ENCODE measurements at places on chromosomes 11 and 22.

DNA sequence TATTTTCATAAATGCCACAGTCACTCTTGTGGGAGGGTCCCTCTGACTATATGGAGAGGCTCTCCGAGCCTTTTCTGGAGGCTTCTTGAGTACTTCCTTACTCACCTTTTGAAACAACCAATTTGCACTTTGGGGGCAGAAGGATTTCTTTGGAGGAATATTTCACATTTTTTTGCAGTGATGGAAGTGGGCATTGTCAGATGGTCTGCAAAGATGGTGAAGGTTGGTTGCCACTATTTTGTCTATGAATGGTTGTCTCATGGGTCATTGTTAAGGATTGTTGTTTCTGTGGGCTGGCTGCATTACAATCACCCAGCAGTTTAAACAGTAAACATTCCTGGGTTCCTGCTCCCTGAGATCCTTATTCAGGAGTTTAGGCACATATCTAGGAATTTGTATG lies 388.2 kb downstream of the TMEM135 start:
- no peak for DNase-seq

DNA sequence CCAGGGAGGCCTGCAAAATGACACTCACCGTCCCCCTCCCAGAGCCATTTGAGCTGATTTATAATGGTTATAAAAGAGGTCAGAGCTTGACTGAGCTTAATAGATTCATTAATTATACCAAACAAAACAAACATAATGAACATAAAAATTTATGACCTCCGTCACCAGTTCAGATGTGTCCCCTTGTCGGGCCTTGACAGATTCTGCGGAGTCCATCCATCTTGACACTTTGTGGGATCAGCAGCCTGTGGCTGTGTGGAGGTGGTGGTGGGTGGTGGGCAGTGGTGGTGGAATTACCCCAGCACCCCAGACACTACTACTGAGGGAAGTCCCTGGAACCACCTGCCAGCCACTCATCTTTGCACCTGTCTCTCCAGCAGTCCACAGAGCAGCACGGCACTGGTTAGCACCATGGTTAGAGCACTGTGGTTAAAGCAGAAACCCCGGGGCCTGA lies 83.5 kb downstream of the DSCAML1 start:
- no peak for DNase-seq

DNA sequence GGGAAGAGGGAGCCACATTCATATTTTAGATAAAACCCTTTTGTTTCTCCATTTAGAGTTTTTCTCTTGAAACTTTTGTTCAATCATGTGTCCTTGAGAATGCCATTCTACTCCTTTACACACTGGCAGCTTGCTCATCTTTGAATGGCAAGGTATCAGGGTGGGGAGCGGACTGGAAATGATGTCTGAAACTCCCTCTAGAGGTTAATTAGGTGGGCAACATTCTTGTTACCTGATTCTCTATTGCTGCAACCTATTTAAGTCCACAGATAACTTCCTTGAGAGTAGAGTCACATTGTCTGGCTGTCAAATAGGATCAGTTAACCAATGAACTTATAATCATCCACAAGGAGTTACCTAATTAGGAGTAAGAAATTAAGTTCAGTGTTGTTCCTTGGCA lies 533.6 kb upstream of the API5 start:
- DNase-seq: no peak

DNA sequence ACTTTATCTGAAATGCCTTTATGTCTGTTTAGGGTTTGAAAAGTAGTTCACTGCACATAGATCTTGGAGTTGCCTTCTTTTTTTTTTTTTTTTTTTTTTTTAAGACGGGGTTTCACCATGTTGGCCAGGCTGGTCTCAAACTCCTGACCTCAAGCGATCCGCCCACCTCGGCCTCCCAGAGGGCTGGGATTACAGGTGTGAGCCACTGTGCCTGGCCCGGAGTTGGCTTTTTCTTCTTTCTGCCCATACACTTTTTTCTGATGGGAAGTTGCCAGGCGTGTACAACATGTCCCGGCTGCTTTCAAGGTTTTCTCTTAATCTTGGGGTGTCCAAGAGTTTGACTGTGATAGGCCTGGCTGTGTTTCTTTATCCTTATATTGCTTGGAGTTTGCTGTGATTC lies 12.9 kb upstream of the GNB1L start:
- DNase-seq: no peak

DNA sequence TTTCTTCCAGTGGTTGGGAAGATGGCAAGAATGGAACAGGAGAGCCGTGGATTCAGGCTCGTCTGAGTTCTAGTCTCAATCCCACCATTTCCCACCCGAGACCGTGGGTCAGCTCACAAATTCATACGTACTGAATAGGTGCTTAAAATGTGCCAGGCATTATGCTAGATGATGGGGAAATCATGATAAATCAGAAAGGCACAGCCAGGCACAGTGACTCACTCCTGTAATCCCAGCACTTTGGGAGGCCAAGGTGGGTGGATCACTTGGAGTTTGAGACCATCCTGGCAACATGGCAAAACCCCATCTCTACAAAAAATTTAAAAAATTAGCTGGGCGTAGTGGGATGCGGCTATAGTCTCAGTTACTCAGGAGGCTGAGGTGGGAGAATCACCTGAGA lies 7.1 kb downstream of the TRIOBP start:
- no peak for DNase-seq

DNA sequence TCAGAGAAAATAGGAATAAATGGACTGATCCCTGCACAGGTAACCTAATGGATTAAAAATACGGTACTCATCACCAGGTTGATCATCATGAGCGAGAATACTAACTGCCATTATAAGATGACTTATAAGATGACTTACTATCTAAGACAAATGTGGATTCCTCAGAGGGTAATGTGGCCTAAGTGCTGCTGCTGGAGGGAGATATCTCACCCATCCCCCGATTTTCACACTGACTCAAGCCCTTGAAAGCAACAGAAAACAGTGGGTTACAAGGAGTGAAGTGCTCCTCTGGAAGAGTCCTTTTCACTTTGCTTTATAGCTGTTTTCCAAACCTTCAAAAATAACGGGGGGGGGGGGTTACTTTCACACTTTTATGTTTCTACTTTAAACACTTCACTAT lies 920 bp downstream of the TMEM218 start:
- no peak for DNase-seq

DNA sequence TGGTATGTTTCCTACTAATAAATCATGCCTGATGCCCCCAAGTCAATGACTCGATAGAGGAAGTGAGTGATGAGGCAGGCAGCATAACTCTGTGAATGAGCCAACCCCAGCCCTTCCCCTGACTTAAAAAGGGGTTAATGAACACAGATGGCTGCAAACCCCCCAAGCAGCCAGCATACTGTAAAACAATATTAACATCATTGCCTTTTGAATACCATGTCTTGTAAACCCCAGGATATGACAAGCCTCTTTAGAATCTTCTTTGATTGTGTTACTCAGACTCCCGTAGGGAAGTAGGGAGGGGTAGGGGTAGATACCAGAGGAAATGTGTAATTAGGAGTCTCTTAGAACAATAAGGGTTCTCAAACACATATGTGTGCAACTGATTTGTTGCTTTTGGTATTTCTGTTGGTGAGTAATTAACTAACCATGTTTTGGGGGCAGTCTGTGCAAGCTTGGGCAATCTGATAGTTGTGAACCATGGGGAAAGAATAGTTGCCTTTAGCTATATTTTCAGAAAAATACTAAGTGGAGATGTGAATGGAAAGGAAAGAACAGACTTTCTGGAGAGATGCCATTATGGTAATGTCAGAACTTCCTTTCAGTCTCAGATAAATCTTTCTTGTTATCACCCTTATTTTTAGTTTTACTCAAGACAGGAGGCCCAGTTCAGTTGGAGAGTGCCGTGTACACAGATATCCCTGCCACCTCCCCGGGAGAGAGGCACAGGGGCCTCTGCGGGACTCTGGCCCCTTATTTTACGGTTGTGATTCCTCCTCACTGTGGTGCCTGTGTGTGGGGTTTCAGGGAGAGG lies 701.8 kb downstream of the NTM start:
- DNase-seq: no peak

GRCh38 chr11:46210133-46210636 lies 67.3 kb upstream of the CREB3L1 start:
- no peak for DNase-seq

DNA sequence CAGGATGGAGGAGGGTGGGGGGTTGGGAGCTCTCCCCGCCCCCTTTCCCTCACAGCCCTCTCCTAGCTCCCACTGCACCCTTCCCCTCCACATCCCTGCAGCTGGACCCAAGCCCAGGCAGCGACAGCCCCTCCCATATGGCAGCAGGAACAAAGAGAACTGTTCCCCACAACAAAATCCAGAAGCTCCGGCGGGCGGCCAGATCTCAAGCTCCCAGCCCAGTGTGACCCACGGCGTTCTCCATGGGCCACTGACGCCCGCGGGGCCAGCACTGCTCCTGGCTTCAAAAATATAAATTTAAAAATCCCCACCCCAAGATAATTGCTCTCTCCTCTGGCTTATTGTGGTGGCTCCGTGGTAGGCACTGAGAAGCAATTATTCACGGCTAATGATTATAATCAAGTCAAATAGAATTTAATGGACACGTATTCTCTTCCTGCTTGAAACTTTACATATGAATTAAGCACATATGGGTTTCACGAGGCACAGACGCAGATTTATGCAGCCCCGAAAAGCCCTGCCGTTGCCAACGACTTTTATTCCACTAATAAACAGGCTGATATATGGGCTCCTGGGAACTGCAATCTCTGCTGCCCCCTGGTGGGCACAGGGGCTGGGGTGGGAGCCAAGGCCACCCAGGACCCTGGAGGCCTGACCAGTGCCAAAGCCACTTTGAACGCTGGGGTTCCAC lies 17.5 kb downstream of the MACROD1 start:
- peak; percentile 51 for DNase-seq

- no peak for DNase-seq
Observed at GRCh38 chr11:69637941-69638871, 2.8 kb upstream of the CCND1 start.

GRCh38 chr11:132838627-132839026 lies 693.7 kb downstream of the OPCML start:
- DNase-seq: no peak

- no peak for DNase-seq
Observed at GRCh38 chr11:34756591-34756990, 135.7 kb downstream of the EHF start.

DNA sequence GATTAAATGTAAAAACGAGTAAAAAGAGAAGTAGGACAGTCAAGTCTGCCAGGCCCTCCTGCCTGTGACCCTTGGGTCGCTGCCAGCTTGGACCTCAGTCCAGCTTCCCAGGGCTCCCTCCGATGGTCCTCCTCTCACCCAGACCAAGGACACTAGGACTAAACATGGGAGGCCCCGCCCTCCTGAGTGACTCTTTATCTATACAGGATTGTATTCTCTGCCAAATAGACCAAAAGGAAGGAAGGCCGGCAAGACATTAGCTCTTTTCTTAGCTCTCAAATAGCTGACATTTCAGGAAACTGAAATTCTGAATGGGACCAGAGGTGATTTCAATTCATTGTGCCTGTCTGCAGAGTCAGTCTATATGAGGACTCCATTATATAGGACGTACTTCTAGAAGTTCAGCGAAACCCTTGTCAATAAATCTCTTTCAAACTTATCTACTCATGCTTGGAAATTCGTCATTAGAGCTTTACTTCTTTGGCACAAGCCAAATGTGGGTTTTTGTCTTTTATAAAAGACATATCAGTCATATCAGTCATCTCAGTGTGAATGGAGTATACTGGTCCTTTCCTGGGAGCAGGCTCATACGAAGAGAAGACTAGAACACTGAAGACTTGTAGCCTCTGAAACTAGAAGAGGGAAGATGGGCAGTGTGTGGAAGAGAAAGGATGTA lies 28.5 kb downstream of the ADORA2A start:
- no peak for DNase-seq

GRCh38 chr22:40345815-40346184 lies 500 bp upstream of the ADSL start:
- DNase-seq: peak; percentile 32

DNA sequence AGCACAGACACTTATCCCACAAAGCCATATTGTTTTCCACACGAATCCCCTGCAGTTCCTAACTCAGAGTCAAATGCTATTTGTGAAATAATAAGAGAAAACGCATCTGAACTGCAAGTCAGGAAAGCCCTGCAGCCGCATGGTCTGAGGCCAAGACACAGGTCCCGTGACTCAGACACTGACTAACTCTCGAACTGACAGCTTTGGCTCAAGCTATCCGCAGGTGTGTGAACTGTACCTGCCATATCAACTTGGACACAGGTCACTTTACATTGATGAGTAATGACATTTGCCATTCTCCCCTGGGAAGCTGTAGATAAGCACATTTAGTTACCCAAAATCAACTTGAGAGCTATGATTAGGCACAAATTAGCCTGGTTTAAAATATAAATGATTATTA lies 34.9 kb upstream of the NFRKB start:
- DNase-seq: no peak

DNA sequence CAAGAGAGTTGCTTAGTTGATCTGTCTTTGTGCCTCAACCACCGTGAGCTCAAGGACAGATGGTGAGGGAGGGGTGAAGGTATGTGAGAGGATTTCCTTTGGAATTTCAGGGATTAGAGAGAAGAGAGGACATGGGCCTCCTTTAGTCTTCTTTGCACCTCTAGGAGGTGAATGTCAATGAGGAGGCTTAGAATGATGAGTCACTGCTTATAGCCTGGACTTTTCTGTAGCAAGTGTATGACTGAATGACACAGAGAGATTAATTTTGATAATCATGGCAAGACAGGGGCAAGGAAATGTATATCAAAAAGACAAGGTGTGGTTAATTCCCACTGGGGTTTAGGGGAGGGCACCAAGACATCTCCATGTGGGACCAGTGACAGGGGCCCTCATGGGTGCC lies 947.3 kb upstream of the TENM4 start:
- DNase-seq: no peak

GRCh38 chr11:73406619-73407018 lies 30.4 kb downstream of the RELT start:
- no peak for DNase-seq

DNA sequence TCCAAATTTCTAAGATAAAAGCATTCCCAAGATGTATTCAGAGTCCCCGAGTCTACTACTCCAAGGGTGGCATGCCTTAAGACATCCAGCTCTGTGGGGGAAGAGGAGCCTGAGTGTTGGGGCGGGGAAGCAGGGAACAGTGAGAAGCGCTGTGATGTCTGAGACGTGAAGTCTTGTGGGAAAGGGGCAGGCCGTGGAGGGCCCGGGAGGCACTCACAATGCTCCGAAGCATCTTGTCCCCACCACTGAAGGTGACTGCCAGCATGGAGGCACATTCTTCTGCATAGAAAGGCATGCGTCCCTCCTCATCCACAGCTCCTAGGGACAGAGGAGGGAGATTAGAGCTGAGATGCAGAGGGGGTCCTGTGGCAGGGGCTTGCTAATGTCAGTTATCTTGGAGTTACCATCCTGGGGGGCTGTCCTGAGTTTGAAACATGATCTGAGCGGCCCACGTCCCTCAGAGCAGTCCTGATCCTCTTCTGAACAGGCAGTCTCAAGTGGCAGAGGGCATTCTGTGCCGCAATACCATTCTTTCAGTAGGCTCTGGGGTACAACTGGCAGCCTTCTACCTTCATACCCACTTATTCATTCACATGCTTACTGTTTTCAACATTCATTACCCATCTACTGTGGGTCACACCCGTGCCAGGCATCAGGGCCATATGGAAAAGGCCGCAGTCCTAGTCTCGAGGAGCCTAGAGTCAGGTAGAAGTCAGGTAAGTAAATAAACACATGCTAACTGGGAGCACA lies 8.7 kb downstream of the PCSK7 start:
- no peak for DNase-seq
